ENCODE measurements at places on chromosomes 11 and 22.

DNA sequence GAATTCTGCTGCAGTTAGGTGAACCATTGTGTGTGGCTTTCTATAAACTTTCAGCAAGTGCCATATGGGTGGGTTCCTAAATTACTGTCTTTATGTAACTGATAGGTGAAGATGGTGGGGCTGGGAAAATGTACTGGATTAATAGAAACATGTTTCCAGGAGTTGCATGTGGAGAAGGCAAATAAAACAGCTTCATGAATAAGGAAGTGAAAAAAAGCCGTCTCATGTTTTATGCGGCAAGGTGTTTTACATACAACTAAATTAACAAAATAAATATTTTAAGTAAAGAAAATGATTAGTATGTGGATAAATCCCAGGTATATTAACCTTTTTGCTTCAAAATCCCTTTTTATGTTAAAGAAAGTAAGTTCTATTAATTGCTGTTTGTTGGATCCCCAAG lies 67.2 kb downstream of the EXT2 start:
- no peak for DNase-seq

DNA sequence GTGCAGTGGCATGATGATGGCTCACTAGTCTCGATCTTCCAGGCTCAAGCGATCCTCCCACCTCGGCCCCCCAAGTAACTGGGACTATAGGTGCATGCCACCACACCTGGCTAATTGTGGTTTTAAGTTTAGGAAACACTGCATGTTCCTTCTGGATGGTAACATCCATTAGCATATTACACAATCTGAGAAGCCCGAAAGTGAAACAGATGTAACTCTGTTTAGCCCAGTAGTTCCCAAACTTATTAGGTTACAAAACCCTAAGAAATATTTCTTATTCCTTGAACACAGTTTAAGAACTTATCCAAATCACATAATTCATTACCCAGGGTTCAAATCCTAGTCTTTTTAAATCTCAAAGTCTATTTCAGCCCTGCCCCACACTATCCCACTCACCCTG lies 28.3 kb downstream of the POLDIP3 start:
- no peak for DNase-seq

DNA sequence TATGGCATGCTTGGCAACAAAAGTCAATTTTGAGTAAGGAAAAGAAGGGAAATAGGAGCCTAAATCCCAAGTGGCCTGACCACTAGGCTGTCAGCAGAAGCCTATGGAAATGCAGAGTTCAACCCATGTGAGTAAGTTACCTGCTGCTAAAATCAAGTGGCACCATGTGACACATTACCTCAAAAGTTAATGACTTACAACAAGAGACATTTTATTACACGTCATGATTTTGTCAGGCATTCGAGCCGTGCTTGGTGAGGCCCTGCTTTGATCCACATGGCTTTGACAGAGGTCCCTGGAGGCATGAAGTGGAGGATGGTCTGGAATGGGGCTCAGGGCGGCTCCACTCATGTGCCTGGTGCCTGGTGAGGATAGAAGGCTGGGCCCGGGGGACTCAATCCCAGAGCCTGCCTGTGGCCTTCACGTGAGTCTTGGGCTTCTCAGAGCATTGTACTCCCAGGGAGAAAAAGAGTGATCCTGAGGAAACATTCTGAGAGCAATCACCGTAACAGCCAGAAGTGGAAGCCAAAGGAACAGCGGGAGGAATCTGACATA lies 339.1 kb upstream of the B3GAT1 start:
- DNase-seq = no peak

GRCh38 chr11:61011950-61012736 lies 40.7 kb downstream of the CD6 start:
- no peak for DNase-seq

- DNase-seq = peak; percentile 27
These were observed 16.1 kb downstream of the TRIM22 start for GRCh38 chr11:5705688-5706087.

DNA sequence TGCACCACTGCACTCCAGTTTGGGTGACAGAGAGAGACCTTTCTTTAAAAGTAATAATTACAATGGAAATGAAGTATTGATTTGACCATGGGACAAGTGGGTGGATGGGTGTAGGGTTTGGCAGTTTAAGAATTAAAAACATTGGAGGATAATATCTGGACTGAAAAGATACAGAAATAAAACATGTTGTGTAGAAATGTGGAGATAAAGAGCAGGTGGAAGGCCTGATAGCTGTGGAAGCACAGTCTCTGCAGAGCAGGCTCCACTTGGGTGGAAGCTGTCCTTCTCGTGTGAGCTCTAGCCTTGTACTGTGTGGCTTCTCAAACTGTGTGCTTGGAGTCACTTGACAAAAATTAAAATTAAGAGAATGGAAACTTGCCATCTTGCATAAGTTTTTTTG lies 25.6 kb downstream of the APLP2 start:
- DNase-seq = no peak

- peak; percentile 36 for DNase-seq
These were observed 52.8 kb upstream of the APOA1 start for GRCh38 chr11:116890193-116890592.

DNA sequence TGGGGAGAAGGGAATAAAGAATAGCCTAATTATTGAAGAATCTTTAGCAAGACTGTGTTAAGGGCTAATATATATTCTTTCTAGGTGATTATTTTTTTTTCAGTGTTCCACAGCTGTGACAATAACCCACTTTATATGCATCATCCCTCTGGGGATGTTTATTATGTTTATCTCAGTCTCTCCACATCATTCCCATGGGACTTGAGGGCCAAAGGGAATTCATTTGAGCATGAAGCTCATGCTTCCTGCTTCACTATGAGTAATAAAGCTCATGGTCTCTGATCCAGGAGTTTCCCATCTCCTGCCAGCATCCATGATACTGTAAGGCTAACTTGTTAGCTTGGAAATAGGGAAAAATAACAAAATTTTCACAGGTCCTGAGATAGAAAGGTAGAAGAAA lies 1888.4 kb downstream of the LRRC4C start:
- DNase-seq = no peak

DNA sequence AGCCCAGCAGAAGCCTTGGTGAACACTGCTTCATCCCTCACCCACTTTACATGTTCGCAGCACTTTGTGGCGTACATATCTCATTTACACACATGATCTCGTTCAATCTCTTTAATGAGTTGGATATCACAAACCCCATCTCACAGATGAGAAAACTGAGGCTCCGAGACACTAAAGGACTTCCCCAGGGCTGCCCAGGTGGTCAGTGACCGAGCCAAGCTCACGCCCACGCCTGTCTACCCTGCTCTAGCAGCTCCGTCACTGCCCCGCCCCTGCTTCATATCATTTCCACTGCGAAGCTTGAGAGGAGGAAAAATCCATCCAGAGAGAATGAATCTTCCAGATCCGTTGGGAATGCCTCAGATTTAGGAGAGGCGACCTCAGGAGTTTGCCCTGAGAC lies 11.8 kb upstream of the DSCAML1 start:
- no peak for DNase-seq

GRCh38 chr11:2143799-2144543 lies 4.8 kb upstream of the IGF2 start:
- no peak for DNase-seq

DNA sequence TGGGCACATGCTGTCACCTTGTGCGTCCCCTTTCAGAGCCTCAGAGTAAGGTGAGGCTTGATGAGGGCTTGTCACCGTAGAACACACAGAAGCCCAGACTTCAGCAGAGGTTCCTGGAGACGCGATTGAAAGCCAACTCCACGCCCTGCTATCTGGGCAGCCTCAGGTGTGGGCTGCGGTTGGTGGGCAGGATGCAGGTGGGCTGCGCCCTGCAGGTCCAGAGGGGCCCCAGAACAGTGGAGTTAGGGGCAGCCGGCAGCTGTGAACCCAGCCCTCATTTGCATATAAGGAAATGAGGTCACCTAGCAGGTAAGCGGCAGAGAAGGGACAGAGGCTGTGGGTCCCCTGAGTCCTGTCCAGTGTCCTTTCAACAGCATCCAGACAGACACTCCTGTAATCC lies 15.4 kb downstream of the PHLDA2 start:
- no peak for DNase-seq

DNA sequence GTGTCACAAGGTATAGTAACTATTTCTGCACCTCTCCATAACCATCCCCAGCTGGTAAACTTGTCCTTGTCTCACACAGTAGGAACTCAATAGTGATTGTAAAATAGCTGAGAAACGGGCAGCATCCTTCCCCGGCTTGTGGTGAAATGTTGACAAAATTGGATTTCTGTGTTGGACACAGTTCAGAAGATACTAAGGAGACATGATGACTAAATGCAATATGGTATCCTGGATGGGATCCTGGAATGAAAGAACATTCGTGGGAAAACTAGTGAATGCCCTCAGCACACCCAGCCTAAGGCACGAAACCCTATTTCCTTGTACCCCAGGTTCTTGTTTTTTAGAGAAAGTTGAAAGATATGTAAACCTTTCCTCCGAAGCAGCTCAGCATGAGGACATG lies 18.8 kb upstream of the OPCML start:
- DNase-seq = no peak

DNA sequence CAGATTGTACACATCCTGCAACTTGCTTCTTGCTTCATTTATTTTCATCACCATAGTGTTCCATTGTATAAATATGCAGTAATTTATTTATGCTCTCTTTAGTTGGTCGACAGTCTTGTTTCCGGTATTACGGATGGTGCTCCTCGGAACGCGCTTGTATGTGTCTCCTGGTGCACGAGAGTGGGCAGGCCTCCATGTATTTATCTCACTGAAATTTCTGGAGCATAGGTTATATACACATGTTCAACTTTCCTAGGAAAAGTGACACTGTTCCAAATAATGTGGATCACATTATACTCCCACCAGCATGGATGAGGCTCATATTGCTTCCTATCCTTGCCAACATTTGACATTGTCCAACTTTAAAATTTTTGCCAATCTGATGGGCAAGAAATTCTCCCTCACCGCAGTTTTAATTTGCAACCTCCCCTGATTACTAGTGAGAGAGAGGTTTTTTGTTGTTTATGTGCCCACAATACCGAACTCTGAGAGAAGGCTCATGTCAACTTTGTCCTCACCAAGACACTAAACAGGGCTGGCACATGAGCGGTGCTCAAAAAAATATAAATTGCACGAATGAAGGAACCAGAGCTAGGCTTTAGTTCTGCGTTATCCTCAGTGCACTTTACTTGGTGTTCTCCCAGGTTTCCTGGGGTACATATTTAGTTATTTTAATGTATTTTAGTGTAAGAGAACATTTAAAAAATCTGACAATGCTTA lies 3.8 kb downstream of the CSNK2A3 start:
- DNase-seq = no peak

DNA sequence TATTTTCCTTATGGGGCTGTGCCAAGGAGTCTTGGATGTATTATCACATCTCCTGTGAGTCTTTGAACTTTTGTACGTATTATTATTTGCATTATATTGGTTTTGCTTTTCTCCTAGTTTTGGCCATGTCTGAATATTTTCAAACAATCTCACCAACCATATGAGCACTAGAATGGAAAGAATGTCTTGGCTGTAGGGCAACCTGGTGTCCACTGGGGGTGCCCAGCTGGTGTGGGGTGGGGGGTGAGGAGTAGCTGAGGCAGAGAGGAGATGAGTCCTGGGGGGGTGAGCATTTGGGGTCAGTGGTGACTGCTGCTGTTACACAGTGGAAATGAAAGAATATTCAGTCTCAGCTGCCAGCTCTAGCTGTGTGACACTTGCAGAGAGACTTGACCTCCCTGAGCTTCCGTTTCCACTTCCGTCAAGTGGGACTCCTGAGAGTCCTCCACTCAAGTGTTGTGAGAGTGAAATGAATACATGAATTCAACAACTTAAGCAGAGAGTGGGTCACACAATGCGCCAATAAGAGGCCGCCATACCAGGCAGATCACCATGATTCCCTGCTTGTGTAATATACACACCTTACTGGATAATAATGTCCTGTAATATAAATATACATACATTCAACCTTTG lies 12.7 kb upstream of the PVALB start:
- DNase-seq = no peak

GRCh38 chr22:30523646-30524489 lies 18.4 kb upstream of the SEC14L4 start:
- DNase-seq = no peak

DNA sequence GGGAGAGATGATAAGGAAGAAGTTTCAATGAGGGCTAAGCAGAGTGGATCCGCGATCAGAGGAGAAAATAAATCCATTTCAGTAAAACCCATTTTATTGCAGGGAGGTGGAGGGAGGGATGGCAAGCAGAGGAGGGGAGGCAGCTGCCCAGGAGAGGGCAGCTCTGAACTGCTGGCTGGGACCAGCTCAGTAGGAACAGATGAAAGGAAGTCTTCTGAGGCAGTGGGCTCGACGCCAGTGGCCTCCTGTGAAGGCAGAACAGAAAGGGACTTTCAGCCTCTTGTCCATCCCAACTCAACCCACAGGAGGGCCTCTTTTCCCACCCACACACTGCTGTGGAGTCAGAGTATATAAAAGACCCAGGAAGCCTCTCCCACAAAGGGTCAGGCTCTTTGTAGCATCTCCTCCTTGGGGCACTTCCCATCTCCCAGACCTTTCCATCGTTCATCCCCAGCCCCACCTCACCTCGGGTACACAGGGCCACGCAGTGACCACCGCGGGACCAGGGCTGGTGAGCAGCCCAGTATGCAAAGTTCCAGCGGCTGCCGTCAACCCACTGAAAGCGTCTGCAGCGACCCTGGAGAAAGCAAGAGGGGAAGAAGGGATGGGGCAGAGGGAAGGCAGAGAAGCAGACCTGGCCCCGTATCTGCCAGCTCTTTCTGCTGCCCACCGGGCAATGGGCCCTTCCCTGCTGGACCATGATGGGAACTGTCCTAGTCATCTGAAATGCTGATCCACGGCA lies 3.0 kb downstream of the PRG2 start:
- DNase-seq = no peak

DNA sequence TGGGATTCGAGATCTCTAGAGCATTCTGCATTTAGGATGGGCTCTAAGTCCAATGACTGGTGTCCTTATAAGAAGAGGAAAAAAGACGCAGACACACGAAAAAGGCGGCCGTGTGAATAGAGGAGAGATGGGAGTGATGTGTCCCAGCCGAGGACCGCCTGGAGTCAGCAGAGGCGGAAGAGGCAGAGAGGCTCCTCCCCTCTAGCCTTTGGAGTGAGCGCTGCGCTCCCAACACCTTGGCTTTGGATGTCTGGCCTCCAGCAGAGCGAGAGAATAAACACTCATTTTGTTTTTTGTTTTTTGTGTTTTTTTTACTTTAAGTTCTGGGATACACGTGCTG lies 83.0 kb upstream of the RTL6 start:
- no peak for DNase-seq

DNA sequence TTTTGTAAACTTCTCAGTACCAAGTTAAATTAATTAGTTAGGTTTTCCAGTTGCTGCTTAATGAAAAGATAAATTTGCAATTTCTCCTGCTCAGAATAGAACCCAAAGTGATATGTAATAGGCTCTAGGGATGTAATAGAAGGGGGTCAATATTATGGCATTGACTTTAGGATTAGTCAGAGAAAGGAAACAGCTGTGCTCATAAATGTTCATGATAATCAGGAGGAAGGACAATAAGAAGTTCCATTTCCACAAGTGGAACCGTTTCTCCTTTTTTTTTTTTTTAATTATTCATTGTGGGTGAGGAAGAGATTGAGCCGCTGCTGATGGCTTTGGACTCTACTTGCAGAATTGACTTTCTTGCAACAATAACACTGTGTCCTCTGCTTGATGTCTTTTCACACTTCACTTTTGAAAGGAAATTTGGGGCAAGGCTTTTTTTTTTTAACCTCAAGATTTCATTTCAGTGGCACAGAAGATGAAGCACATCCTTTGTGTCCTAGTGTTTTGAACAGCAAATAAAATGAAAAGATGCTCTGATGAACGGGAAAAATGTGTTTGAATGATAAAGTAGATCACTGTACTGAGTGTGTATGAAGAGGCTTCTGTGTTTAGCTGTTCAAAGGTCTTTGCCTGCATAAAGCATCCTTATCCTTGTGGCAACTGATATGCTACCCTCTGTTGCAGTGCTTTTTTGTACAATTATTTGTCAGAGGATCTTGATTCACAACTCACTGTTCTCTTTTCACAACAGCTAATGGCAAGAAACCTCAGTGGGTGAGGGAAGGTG lies 62.4 kb downstream of the GAS2 start:
- no peak for DNase-seq

All from HCEC 1CT (cell line).